ENCODE measurements at places on chromosomes 3 and 15.

GRCh38 chr3:127019449-127019848 lies 36.5 kb downstream of the PLXNA1 start:
- no peak for DNase-seq

GRCh38 chr3:51559411-51559888 lies 20.9 kb downstream of the RAD54L2 start:
- DNase-seq: no peak

GRCh38 chr15:96416218-96416933 lies 85.9 kb downstream of the NR2F2 start:
- no peak for DNase-seq

DNA sequence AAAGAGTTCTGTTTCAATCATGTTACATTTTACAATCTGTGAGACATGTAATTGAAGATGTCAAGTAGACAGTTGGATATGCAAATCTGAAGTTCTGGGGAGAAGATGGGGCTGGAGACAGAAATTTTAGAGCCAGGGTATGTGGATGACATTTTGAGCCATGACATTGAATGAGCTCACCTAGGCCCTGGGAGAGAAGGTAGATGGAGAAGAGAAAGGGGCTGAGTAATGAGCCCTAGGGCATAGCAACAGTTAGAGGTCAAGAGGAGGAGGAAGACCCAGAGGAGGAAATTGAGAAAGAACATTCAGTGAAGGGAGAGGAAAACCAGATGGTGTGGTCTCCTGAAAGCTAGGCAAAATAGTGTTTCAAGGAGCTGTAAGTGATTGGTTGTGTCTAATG lies 15.3 kb downstream of the TMEM266 start:
- no peak for DNase-seq

All from D721Med (cell line).